ENCODE measurements at places on chromosomes 5 and 9.

DNA sequence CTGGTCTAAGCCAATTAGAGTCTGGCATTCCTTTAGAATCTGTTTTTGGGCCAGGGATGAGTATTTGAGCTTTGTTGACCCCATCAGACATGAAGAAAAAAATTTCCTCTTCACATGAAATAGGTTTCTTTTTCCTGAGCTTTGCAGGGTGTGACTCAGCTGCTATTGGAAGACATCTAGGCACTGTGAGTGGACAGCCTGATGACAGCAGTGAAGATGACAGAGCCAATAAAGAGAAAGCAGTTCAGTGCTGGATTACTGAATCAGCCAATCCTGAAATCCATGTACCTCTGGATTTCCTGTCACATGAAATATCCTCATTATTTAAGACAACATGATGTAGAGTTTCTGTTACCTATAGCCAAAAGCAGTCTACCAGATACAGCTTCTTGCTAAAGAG lies 51.3 kb upstream of the GRIA1 start:
- no peak for DNase-seq

DNA sequence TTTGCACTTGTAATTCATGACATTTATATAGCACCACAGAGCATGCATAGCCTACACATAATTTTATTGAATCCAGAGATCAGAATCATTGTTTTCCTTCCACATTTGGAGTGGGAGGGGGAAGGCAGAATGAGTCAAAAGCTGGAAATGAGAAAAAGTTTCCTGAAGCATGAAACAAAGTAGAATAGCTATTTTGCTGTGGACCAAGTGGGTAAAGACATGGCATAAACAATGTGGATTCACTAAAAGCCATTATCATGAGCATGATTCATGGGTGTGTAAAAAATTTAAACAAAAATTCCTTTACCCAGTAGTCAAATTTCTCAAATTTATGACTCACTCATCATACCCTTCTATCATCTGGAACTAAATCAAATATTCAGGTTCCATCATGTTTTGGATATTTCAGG lies 97.9 kb downstream of the YIPF5 start:
- DNase-seq: no peak

DNA sequence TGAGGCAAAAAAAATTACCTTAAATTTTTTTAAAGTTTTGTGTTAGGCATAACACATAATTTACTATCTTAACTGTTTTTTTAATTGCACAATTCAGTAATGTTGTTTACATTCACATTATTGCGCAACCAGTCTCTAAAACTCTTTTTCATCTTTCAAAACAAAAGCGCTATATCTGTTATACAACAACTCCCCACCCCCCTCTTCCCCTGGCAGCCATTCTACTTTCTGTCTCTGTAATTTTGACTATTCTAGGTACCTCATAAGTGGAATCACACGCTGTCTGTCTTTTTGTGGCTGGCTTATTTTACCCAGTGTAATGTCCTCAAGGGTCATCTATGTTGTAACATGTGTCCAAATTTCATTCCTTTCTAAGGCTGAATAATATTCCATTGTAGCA lies 241.5 kb upstream of the DMRT1 start:
- no peak for DNase-seq

GRCh38 chr5:121503111-121503840 lies 348.4 kb upstream of the FTMT start:
- DNase-seq: peak; percentile 46

DNA sequence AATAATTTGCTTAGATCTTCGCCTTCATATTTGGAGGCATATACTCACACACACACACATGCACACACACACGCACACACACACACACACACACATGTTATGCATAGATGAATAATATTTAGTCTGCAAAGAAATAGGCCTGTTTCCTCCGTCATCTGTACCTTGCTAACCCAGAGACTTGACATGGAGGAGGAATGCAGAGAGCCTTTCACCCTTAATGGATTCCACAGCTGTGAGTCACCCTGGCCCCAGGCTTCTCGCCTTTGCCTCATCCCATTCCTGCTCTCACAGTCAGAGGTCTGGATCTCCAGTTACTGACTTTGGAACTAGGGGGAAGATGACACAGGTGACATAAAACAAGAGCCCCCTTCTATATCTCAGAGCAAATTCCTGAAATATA lies 29.7 kb downstream of the ZNF462 start:
- no peak for DNase-seq

- no peak for DNase-seq
Observed at GRCh38 chr9:95495529-95495928, 21.2 kb downstream of the PTCH1 start.

DNA sequence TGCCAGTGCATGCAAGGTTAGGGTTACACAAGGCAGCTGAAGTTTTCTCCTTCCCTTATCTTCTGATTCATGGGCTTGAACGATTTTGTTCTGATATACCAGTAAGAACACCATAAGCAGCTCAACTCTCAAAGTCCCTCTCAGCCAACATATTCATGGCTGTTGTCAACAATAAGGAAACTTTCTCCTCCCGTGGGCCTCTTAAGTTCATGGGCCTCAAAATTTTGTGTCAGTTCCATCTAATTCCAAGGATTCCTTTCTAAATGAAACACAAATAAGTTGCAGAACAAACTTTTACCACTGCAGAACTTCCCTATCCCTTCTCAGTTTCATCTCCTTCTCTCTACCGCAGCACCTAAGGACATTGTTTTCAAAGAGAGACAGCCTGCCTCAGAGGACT lies 23.6 kb upstream of the CAST start:
- no peak for DNase-seq

- no peak for DNase-seq
Observed at GRCh38 chr5:133652951-133653759, 40.8 kb upstream of the FSTL4 start.

DNA sequence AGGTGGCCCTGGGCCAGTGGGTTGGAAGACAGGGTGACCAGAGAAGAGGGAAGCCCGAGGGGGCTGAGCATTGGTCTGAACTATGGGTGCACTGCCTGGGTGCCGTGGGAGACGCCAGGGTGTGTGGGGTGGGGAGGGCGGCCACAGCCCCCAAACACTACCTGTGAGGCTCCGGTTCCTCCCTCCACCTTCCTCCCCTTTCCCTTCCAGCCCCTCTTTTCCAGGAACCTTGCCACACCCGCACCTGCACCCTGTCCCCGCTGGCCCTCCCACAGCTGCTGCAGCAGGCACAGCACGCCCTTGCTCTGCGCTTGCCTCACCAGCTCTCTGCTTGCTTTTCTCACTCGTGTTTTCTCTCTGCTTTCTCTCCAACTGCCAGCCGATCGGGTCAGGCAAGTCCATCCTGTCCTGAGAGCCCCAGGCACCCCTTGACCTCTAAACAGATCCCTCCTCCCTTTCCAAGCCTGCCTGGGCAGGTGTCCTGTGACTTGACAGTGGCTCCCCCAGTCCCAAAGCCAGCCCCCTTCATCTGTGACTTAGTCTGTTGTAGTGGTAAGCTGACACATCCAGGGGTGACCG lies 193.7 kb downstream of the MSX2 start:
- DNase-seq: no peak

- no peak for DNase-seq
Observed at GRCh38 chr5:121315786-121316185, 535.9 kb upstream of the FTMT start.

DNA sequence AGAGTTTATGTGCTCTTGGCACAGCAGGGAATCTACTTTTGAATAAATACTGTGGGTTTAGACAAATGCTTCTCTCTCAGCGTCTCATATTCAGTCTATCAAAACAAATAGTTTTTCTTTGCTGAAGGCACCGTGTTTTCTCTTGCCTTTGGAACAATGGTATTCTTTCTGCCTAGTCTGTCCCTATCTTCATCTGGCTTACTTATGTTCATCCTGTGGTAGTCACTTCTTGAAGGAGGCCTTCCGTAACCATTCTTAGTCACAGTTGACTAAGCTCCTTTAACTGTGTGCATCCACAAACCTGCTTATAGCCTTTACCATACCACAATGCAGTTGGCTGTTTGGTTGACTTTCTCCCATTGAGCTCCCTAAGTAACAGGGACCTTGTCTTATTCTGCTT lies 45.9 kb downstream of the LARP1 start:
- DNase-seq: no peak

GRCh38 chr5:170302653-170303501 lies 5.3 kb upstream of the LCP2 start:
- no peak for DNase-seq

- no peak for DNase-seq
Observed at GRCh38 chr5:41793141-41793770, 77.0 kb downstream of the OXCT1 start.

- no peak for DNase-seq
Observed at GRCh38 chr5:127801751-127802476, 98.7 kb downstream of the CCDC192 start.
